Stimulated activated CD8-positive, alpha-beta memory T cell treated with anti-CD3 and anti-CD28 coated beads, Interleukin-15, amount 100 ng/mL, for 48 hours (primary cell): ENCODE measurements at places on chromosomes 1 and 21.

GRCh38 chr1:184387069-184387475 is 243 bp downstream of the C1orf21 start:
- no peak for DNase-seq

- DNase-seq: no peak
Measured at GRCh38 chr1:69223156-69223555, 344.6 kb upstream of the LRRC7 start.

- DNase-seq: no peak
Measured at GRCh38 chr21:35390013-35390776, 341.1 kb upstream of the RUNX1 start.

GRCh38 chr1:9687874-9688582 is 36.5 kb downstream of the PIK3CD start:
- DNase-seq: no peak

DNA sequence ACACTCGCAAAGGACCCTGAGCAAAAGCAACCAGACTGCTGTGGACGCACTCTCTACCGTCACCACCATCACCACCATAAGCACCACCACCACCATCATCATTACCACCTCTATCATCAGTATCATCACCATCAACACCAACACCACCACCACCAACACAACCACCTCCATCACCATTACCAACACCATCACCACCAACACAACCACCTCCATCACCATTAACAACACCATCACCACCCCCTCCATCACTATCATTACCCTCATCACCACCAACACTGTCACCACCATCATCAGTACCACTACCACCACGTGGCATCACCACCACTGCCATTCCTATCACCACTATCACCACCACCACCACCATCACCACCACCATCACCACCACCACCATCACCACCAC is 38.8 kb upstream of the RIPK4 start:
- DNase-seq: no peak

GRCh38 chr1:241356187-241356518 is 852 bp downstream of the RGS7 start:
- no peak for DNase-seq

DNA sequence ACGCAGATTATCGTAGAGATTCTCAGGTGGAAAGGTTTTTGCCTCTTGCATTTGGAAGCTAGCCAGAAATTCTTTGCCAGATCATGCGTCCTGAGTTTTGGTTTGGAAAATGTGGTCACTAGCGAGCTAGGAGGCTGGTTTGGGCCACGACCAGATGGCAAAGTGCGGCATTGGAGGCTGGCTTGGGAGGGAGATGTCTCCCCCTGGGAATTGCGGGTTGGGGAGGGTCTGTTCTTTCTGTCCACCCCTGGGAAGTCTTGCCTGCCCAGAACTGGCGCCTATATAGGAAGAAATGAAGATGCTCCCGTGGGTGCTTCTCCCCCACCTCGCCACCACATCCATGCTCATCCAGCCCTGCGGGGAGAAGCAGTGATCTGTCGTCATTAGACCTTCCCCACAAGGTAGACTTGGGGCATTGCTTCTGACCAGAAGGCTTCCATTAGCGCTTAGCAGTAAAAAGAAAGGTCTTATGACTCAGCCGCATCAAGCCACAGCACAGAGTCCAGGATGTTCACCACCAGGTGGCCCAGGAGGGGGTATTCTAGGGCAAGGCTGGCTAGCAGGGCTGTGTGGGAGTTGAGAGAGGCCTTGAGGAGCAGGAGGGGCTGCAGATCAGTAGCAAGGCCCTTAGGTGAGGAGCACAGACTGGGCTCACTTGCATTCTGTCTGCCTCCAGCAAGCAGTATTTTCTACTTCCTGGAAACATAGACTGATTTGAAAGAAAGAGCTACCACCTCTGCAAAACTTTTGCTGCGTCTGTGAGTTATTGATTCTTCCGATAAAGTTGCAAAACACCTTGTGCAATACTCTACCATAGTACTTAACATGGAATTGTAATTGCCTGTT is 1.5 kb upstream of the PTP4A2 start:
- DNase-seq: peak; percentile 78

- DNase-seq: no peak
Measured at GRCh38 chr1:202199040-202199889, 5.7 kb downstream of the LGR6 start.

DNA sequence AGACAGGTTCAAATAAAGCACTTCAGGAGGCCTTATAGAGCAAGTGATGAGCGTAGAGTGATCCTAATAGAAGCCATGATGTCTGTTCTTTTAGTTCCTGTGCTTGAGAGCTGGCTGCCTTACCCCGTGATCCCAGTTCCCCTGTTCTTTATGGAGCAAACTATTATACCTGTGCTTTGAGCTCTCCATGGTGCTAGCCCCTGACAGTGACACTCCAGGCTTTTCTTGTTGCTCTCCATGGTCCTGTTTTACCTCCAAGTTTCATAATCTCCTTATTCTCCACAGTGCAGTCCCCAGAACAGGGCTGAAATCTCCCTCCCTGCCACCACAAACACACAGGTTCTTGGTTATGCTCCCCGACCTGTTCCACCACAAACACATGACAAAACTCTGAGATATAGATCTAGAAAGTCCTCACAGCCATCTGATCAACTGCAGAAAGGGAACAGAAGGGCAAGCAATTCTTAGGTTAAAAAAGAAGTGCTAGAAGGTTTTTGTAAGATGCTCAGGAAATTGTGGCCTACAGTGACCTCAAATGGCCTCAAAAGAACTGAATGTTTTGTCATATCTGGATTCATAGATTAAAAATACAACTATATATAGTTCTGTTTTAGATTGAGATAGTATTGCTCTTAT is 6.0 kb downstream of the CADM3 start:
- no peak for DNase-seq

DNA sequence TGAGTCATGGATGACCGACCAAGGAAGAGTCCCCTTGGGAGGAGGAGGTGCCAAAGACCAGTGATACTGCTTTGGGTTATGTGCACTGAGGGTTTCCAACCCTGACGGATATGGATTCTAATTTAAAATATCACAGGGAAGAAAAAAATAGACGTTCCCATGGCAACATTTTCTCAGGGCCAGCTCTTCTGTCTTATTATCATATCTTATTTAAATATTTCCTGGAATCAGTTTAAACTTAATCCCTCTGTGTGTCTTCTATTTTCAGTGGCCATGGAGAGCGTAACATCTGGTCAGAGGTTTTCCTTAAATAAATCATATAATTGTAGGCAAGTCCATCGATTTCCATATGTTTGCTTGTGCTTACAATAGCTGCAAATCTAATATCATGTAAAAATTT is 205.4 kb upstream of the FMN2 start:
- DNase-seq: no peak

DNA sequence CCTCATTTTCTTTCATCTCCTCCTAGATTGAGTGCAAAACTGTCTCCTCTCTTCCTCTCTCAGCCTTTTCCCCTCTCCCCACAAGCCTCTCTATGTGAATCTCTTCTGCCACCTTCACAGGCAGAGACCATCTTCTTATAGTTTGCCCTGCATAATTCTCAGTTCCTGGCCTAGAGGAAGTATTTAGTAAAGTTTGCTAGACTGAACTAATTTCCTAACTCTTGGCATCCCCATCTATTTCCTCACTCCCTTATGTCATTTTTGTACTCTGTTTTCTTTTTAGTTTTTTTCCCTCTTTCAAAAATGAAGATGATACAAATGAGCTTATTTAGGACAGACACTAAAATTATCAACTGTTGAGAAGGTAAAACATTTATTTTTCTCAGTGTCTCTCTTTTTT is 66.0 kb downstream of the XCL2 start:
- DNase-seq: no peak

GRCh38 chr1:36565576-36566501 is 83.1 kb upstream of the CSF3R start:
- no peak for DNase-seq

DNA sequence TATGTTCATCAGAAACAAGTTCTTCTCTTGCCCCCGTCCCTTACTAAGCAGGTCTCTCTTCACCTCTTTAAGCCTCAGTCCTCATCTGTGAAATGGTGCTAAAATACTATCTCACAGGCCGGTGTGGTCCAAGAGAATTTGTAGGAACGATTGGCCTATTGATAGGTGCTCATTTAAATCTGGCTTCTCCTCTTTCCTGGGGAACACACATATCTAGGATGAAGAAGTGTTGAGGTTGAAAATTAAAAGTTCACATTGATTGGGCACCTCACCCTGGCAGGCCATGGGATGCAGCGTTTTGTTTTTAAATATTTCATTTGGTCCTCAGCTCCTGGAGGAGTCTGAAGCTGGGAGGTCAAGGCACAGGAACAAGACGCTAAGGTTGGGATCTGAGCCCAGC is 8.9 kb upstream of the TAS1R2 start:
- no peak for DNase-seq

- no peak for DNase-seq
Measured at GRCh38 chr21:42964086-42964485, 10.3 kb upstream of the PKNOX1 start.

DNA sequence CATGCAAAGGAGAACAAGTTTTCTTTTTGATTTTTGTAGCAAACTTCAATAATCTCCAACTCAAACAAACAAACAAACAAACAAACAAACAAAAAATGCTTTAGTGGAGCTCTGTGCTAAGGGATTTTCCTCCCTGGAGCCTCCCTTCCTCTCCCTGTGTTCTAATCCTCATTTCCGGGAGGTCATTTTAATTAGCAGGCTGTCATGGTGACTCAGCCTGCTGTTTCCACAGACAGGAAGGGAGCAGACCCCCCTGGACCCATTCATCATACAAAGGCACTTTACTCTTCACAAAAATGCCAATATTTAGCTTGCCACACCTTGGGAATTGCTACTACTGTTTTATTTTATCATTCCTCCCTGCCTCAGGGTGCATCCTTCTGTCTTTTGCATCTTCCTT is 61.0 kb upstream of the SPATA6 start:
- DNase-seq: no peak

GRCh38 chr1:107291987-107292386 is 151.1 kb downstream of the NTNG1 start:
- DNase-seq: no peak

GRCh38 chr1:198889101-198889500 is 250.3 kb downstream of the PTPRC start:
- DNase-seq: no peak

GRCh38 chr21:26851109-26851944 is 6.1 kb upstream of the ADAMTS1 start:
- no peak for DNase-seq

GRCh38 chr21:25126564-25126963 is 480.7 kb downstream of the MRPL39 start:
- no peak for DNase-seq

- DNase-seq: no peak
Measured at GRCh38 chr1:39141925-39142324, 62.6 kb upstream of the MACF1 start.

DNA sequence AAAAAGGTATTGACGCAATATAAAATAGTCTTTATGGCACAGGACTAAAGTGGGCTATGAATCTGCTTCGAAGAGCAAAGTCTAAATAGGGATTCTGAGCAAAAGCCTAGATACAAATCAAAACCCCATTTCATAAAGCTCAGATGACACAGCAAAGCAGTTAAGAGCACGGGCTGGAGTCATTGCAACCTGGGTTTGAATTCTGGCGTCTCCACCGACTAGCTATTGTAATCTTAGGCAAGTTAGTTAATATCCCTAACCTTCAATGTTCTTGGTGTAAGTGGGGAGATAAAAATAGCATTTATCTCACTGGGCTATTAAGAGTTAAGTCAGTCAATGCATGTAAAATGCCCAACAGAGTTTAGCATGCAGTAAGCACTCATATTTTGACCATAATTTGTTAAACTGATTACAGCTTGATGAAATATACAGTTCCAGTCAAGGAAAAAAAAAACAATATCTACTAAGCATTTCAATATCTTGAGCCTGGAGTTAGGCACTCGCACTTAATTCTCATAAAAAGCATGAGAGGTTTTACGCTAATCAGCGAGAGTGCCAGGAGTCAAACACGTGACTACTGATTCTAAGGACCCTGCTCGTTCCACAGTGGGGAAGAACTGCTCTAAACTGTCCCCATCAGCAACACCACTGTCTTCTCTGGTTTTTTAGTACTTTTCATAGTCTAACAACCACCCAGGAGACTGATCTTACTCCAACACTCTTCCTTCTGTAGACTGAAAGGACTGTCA is 75.5 kb downstream of the JAK1 start:
- no peak for DNase-seq

DNA sequence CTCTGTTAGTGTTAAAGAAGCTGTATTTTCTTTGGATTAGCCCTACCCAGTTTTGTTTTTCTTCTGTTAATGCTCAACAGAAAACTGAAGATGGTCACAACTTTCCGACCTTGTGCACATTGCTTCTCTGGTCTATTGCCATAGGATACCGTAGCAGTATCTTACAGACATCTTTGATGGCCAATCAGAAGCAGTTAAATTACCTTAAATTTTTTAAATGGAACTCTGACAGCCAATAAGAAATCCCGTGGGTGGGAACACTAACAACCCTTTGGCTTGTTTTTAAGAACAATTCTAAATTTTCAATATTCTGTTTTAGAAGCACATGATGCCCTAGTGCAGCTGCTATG is 17.2 kb downstream of the NFYC start:
- no peak for DNase-seq

GRCh38 chr21:42847051-42847707 is 32.2 kb downstream of the WDR4 start:
- DNase-seq: no peak

DNA sequence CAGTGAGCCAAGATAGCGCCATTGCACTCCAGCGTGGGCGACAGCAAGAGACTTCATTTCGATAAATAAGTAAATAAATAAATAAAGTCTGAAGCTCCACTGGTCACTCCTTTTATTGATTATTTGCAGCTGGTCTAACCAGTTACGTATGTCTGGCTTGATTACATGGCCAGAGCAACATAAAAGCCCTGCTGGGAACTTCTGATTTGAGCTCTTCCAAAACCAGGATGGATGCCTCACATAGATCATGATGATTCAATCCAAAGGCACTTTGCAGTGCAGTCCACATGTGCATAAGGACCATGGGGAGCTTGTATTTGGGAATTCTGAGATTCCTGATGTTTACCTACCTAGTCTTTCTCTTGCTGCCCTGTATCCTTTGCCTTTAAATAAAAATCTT is 24.0 kb downstream of the NSUN4 start:
- no peak for DNase-seq

DNA sequence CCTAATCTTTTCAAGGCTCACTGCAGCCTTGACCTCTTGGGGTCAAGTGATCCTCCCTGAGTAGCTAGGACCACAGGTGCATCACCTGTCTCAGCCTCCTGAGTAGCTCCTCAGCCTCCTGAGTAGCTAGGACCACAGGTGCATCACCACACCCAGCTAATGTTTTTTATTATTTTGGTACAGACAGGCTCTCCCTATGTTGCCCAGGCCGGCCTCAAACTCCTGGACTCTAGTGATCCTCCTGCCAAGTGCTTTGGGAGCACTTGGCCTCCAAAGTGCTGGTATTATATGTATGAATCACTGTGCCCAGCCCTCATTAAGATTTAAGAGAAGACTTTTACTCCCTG is 58.5 kb upstream of the S1PR1 start:
- DNase-seq: no peak

- no peak for DNase-seq
Measured at GRCh38 chr1:9181990-9182783, 52.4 kb upstream of the H6PD start.

DNA sequence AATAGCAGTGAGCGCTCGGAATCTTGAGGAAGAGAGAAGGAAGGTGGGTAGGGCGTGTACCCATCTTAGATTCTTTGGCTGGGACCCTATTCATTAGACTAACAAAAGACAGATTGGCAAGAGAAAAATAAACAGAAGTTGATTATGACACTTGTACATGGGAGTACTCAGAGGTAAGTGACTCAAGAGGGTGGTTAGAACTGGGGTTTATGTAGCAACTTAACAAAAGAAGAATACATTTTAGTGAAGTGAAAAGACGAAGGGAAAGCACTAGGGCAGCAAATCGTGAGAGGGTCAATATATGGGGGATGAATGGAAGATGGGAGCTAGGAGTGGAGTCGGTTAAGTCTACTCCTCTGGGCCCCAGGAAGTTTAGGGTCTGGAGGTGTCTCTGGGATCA is 25.8 kb upstream of the RCC2 start:
- no peak for DNase-seq
